Jurkat, Clone E6-1 (cell line): ENCODE measurements at places on chromosomes 2 and 18.

- no peak for DNase-seq
These were observed 24.9 kb downstream of the FHL2 start for GRCh38 chr2:105373895-105374401.

GRCh38 chr2:118309946-118310680, 221.8 kb downstream of the INSIG2 start:
- DNase-seq: peak; percentile 32

DNA sequence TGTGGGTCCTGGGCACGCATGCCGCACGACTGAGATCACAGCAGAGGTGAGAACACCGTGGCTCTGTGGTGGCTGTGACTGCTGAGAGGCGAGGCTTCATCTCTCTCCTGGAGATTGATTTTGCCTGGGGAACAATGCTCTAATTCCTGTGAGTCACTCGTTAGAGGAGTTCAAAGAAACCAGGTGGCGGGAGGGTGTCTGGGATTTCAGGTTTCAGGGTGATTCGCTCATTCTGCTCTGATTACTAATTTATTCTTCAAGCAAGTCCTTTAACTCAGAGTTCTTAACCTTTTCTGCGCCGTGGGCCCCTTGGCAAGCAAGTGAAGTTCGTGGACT, 56.3 kb downstream of the GLI2 start:
- DNase-seq: no peak

DNA sequence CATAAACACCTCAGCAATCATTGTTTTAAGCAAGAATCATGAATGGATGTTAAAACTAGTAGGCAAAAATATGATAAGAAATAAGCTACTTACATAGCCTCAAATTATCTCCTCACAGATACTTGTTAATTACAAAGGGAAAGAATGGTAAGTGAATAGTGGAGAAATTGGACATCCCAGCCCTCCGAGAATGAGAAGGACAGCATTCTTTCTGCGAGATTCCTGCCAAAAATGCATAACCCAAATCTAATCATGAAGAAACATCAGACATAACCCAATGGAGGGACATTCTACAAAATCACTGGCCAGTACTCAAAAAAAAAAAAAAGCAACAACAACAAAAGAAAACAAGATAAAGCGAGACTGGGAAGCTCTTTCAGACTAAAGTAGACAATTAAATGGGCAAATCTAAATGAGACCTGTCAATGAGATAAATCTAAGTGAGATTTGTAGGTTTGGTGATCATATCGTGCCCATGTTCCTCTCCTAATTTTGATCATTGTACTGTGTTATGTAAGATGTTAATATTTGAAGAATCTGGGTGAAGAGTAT, 57.9 kb upstream of the GLI2 start:
- DNase-seq: no peak

DNA sequence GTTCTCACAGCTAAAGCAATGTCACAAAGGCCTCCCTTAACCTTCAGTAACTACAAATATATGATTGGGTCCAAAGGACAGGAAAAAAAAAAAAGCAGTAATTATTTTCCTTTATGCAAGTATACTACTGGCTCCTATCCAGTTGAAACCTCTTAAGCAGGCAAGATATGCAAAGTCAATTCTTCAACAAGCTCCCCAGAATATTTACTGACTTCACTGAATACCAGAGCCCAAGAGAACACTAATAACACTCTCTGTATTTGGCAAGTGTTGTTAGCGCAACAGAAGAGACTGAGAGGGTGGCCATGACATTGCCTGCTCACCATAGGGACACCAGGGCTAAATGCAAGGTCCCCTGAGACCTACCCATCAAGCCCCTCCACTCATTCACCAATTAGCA, 74.5 kb downstream of the AP1S3 start:
- no peak for DNase-seq
